HFFc6 (cell line): ENCODE measurements at places on chromosomes 5 and 9. TPM values are rescaled to one million over a fixed set of nuclear protein-coding genes. Genes with fewer than 3 reads are reported as not detected.

GRCh38 chr9:105401651-105402050 is 46.2 kb upstream of the FSD1L start:
- H3K4me3 ChIP-seq, result no peak overlapping the region
- DNase-seq, result peak; percentile 24
- H3K36me3 ChIP-seq, result no peaks in the 10 kb centered on the region
- H3K4me1 ChIP-seq, result peaks cover 23% of the 10 kb centered on the region
- no peak overlapping the region for H3K27ac ChIP-seq

DNA sequence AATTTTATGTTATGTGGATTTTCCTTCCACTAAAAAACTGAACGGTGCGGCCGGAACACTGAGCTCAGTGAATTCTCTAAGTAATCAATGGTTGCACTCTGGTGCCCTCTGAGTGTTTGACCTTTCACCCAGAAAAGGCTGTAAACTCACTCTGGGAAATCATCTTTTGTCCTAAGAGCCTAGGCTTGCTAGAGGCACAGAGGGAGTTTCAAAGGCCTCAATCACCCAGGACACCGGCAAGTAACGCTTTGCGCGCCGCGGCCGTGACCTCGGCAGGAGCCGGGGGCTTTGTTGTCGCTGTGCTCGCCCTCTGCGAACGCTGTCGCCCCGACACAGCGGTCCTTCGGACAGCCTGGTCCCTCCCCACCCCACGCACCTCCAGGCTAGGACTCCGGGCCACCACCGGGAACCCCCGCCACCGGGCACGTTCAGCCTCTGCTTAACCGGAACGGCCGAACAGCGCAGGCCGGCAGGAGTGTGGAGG is 703 bp downstream of the ISCA1 start:
- H3K4me1 ChIP-seq, result peaks cover 39% of the 10 kb centered on the region
- H3K27me3 ChIP-seq, result peaks cover 2% of the 10 kb centered on the region; the same call in 1 of the 2 replicates
- DNase-seq, result no peak
- H3K27ac ChIP-seq, result peak overlapping the region; percentile 99
- peaks cover 6% of the 10 kb centered on the region for H3K36me3 ChIP-seq
- H3K4me3 ChIP-seq, result peak overlapping the region; percentile 94

The ABCA2 gene
- 23.6 to 32.9 TPM (median 31.1 TPM) in 3 replicates for total RNA-seq

DNA sequence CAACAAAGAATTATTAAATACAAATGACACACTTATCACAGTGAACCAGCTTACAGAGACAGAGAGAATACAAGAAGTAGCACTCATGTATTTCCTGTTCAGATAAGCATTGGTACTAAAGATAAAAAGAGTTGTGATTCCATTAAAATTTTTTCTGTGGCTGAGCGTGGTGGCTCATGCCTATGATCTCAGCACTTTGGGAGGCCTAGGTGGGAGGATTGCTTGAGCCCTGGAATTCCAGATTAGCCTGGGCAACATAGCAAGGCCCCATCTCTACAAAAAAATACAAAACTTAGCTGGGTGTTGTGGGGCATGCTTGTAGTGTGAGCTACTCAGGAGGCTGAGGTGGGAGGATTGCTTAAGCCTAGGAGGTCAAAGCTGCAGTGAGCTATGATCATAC is 32.9 kb downstream of the FCHO2 start:
- H3K4me3 ChIP-seq, result no peak overlapping the region
- H3K36me3 ChIP-seq, result peaks cover 30% of the 10 kb centered on the region
- no peak overlapping the region for H3K27ac ChIP-seq

DNA sequence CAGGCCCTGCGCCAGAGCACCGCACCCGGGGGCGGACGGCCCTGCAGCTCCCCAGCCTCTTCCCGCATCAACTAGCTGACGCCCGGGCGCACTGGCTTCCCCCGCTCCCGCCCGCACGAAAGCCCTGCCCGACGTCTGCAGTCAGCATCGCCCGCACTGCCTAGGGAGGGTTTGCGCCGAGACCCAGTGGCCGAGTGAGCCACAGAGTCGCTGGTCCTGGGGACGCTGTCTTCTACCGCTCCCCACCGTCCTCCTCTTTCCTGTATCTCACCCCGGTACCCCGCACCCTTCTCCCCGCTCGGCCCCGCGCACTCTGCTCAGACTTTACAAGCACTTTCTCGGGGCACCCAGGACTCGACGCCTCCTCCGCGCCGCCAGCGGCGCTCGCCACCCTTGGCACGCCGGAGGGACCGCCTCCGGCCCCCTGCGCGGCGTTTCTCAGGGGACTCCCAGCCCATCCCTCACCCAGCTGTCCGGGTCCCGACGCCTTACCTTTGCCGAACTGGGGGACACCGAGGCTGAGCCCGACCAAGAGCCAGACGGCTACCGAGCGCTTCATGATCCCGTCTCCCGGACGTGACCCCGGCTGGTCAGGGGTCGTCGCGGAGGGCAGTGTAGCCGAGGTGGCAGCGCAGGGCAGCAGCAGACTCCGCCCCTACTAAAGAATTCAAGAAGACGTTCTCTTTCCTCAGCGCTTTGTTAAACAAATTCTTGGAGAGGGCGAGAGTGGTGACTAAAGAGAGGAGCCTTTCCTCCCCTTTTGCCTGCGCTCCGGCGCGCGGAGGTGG is 670 bp downstream of the EDIL3 start:
- no peaks in the 10 kb centered on the region for H3K36me3 ChIP-seq
- H3K27me3 ChIP-seq, result peaks cover 3% of the 10 kb centered on the region; the same call in 1 of the 2 replicates
- no peak for DNase-seq
- H3K27ac ChIP-seq, result peak overlapping the region; percentile 67; the same call in 1 of the 2 replicates

- H3K4me1 ChIP-seq, result peaks cover 67% of the 10 kb centered on the region
- H3K27ac ChIP-seq, result no peak overlapping the region
- H3K36me3 ChIP-seq, result peaks cover 1% of the 10 kb centered on the region
These were observed 220.0 kb downstream of the GLIS3 start for GRCh38 chr9:4079906-4080305.

DNA sequence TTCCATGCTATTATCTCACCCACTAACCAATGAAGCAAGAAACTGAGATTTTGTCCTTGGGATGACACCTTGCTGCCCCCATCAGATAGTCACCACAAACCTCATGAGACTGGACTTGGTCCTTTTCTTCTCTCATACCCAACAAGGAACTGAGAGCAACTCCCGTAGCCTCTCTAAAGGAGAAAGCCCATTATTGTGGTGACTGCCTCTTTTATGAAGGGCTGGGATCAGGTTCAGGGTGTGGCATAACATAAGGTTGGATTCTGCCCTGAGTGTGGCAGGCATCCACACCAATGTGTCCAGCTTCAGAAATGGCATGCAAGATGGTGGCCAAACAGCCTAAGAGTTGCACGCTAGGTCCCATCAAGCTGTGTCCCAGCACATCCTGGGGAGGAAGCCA is 1.3 kb upstream of the ACTL7A start:
- DNase-seq, result no peak
- H3K4me3 ChIP-seq, result no peak overlapping the region
- H3K4me1 ChIP-seq, result peaks cover 11% of the 10 kb centered on the region
- peaks cover 6% of the 10 kb centered on the region; the same call in 1 of the 2 replicates for H3K36me3 ChIP-seq

The ACER2 gene
- total RNA-seq, result 1.5 to 1.9 TPM (median 1.7 TPM) in 3 replicates

The LHFPL2 gene
- total RNA-seq, result 13.0 to 18.7 TPM (median 15.0 TPM) in 3 replicates

DNA sequence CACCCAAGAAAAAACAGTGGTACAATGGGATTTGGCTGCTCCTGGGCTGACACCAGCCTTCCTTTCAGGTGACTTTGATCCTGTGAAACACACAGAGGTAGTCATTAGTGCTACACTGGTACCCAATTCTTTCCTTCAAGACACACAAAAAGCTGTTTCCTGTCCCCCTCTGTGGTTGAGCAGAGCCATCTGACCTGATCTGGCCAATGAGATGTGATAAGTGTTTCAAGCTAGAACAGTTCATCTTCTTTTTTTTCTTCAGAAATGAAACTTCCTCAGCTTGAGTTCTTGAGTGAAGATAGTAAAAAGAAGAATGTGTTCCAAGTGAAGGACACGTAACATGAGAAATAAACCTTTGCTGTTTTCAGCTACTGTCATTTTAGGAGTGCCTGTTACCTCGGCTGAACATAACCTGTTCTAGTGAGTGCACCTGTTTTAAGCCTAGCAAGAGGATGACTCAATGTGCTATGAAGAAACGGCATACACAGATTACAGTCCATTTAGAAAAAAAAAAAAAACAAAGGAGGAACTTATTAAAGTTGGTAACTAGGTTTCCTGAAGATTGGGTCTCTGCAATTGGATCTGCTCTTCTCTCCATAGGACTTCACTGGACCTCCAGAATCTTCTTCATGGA is 287.8 kb downstream of the GAS1 start:
- peak overlapping the region; percentile 17; the same call in 1 of the 2 replicates for H3K27ac ChIP-seq
- H3K36me3 ChIP-seq, result no peaks in the 10 kb centered on the region
- H3K4me1 ChIP-seq, result peaks cover 16% of the 10 kb centered on the region
- no peak for DNase-seq
- no peak overlapping the region for H3K4me3 ChIP-seq

The FOXD4L3 gene
- total RNA-seq, result not detected in 3 replicates

DNA sequence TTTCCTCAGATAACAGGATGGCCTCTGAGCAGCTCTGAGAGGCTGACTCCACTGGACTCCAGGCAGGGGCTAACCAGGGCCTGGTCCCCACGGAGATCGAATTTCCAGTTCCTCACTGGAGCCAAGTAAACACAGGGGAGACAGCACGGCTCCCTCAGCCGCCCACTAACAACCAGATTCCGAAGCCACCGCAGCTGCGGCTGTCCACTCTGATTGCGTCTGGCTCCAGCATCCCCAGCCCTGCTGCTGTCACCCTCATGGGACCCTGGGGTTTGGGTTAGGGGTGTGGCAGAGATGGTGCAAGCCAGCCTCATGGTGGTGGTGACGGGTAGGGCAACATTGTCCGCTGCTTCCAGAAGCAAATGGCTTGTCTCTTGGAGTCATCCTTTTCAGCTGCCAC is 172.6 kb downstream of the RGS3 start:
- H3K4me1 ChIP-seq, result peaks cover 33% of the 10 kb centered on the region
- peaks cover 20% of the 10 kb centered on the region for H3K27me3 ChIP-seq
- DNase-seq, result no peak

DNA sequence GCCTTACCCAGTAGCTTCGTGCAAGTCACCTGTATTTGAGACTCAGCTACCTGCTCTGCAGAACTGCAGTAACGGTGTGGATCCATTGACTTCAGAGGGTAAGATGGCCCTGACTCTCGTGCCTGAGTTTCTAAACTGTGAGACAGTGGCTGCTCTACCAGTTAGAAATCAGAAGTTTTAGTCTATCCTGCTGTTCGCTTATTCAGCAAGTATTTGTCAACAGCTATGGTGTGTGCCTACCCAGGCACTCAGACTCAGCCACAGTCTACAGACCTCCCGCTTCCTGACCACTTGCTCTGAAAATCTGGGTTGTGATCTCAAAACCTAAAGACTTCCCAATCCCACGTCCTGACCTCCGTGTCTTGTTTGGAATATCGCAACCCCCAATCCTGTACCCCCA is 13.5 kb downstream of the AQP3 start:
- H3K4me3 ChIP-seq, result no peak overlapping the region
- H3K27ac ChIP-seq, result no peak overlapping the region
- no peak for DNase-seq
- H3K36me3 ChIP-seq, result no peaks in the 10 kb centered on the region
- peaks cover 20% of the 10 kb centered on the region for H3K27me3 ChIP-seq
- H3K4me1 ChIP-seq, result 0 out of 2 replicates have a peak, but pooled peaks cover 5% of the 10 kb centered on the region

GRCh38 chr9:14432666-14433350 is 118.9 kb upstream of the NFIB start:
- H3K4me1 ChIP-seq, result peaks cover 15% of the 10 kb centered on the region
- no peak for DNase-seq
- no peaks in the 10 kb centered on the region for H3K36me3 ChIP-seq
- H3K27ac ChIP-seq, result no peak overlapping the region
- H3K4me3 ChIP-seq, result no peak overlapping the region

The GABRA6 gene
- not detected in 3 replicates for total RNA-seq

- DNase-seq, result no peak
- H3K36me3 ChIP-seq, result no peaks in the 10 kb centered on the region
- H3K4me3 ChIP-seq, result no peak overlapping the region
- no peaks in the 10 kb centered on the region for H3K4me1 ChIP-seq
These were observed 166.1 kb downstream of the RNF180 start for GRCh38 chr5:64331597-64332277.

The POLR3G gene
- total RNA-seq, result 10.0 to 14.4 TPM (median 12.1 TPM) in 3 replicates
